Activated effector memory CD4-positive, alpha-beta T cell treated with anti-CD3 and anti-CD28 coated beads, Interleukin-2, amount 50 U/mL, for 16 hours (primary cell): ENCODE measurements at places on chromosomes 5 and 9.

DNA sequence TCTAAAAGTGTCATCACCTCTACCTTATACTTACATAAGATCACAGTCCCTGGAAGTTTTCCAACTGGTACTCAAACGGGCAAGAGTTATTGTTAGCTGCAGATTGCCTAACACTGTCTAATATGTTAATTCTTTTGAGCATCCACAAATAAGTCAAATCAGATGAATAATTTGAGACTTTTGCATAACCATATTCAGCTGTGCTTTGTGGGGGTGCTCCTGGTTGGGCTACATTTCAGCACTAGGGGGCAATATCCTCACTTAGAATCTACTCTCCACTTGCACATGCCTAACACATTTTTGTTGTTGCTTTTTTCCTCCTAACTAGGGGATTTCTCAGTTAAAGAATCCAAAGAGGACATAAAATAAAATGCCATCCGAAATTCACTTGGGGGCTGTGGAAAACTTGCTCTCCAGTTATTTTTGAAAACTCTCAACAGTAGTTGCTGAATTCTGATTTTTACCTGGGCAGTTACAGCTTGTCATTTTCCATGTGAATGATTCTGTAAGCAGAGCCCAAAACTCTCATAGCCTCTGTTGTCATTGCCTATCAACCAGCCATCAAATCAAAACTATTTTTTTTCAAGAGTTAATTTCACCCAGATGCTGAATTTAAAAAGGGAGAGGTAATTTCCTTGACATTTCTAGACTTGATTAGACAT lies 71.5 kb downstream of the TRIM36 start:
- no peak for DNase-seq

DNA sequence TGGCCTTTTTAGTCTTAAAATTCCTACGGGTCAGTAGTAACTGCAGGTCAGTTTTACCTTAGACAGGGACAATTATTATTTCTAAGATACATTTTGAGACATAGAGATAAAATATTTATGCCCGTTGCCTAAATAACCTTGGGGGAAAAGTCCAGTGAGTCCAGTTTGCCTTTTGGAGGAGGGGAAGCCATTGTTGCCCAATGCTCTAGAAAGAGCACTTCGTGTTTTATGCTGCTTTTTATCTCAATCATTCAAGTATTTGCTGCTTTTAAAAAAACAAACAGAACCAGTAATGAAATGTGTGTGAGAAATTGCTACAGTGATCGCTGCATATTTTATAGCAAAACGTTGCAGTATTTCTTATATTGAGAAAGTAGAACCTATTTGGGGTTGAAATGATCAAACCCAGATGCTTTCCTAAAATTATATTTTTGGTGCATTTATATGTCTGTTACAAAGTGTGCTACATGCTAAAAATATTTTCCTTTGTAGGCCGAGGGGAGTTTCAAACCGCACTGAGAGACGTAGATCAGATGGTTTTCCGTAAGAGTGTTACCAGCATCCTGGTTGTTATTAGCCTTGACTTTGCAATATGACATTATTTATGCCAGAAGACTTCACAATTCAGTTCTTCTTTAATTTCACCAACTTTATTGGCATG lies 266.8 kb downstream of the AOPEP start:
- DNase-seq = no peak

- no peak for DNase-seq
Measured at GRCh38 chr9:26131886-26132285, 453.6 kb upstream of the TUSC1 start.

- no peak for DNase-seq
Measured at GRCh38 chr9:134433909-134434882, 107.9 kb downstream of the RXRA start.

- no peak for DNase-seq
Measured at GRCh38 chr9:88623698-88624097, 88.7 kb downstream of the NXNL2 start.

DNA sequence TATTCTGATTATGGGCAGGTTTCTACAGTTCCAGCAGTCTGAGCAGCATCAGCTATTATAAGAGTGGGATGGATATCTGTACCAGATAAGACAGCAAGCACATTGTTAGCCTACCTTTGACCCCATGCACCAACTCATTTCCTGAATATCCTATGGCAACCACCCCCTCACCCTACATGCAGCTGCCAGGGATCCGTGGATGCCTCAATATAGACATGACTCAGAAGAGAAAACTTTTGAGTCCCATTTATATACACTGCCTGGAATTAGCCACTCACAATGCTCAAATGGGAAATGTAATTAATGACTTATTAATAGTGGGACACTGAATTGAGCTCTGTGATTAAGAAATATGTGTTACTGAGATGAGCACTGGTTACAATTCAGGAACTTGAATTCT lies 124.4 kb downstream of the SSBP2 start:
- DNase-seq = no peak

GRCh38 chr5:43638107-43638506 lies 35.1 kb downstream of the NNT start:
- DNase-seq = no peak

- no peak for DNase-seq
Measured at GRCh38 chr9:6098431-6098830, 83.0 kb upstream of the RANBP6 start.

- no peak for DNase-seq
Measured at GRCh38 chr9:119289740-119290433, 79.3 kb downstream of the BRINP1 start.

GRCh38 chr5:2371419-2371710 lies 380.1 kb downstream of the IRX2 start:
- no peak for DNase-seq

- no peak for DNase-seq
Measured at GRCh38 chr9:92756792-92757191, 7.8 kb downstream of the BICD2 start.

GRCh38 chr5:152730176-152730575 lies 325.1 kb upstream of the NMUR2 start:
- no peak for DNase-seq

GRCh38 chr9:5688109-5688508 lies 59.2 kb downstream of the RIC1 start:
- DNase-seq = no peak

DNA sequence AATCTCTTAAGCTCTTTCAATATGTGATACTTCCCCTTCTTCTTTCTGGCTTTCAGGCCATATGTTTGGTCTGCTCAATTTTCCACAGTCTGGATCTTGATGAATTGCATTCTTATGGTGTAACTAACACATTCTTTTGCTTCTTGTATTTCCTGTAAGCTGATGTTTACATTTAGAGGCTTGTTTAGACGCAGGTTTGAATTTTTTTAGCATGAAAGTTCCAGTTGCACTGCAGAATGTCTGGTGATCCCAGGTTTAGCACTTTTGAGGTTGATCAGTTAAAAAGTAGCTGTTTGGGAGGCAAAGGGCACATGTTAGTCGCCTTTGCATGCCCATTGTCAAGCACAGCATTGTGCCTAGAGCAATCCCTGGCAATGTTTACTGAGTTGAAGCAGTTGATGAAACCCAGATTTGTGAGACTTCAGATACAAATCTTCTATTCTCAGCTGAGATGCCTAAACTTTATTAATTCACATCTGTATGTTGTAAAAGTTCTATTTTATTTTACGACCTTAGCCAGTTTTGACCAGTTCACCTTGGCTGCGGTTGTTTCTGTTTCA lies 59.6 kb upstream of the SPATA31C2 start:
- no peak for DNase-seq

- DNase-seq = no peak
Measured at GRCh38 chr9:78370991-78371390, 74.1 kb downstream of the PSAT1 start.

- DNase-seq = no peak
Measured at GRCh38 chr9:113454914-113455761, 8.4 kb upstream of the RGS3 start.

DNA sequence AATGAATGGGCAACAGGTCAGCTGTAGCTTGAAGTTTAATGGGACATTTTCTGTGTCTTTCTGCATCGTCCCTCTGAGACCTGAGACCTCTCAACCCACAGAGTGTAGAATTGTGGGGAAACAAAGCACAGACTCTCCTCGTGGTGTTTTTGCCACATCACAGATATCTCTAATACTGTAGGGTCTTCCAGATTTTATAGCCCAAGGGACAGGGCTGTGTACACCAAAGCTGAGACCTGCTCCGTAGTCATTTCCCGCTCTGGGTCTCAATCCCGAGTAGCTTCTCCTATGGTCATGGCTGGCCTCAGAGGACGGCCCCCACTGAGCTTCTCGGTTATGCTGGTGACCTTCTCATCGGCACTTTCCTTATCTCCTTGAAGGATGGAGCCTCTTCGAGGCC lies 14.9 kb upstream of the CLK4 start:
- no peak for DNase-seq

- DNase-seq = no peak
Measured at GRCh38 chr9:82382887-82383616, 394.5 kb downstream of the SPATA31D1 start.

GRCh38 chr9:96501633-96502538 lies 51.9 kb downstream of the HABP4 start:
- no peak for DNase-seq

- no peak for DNase-seq
Measured at GRCh38 chr5:149759986-149760853, 30.1 kb downstream of the PPARGC1B start.

- DNase-seq = no peak
Measured at GRCh38 chr5:88979244-88979643, 96.3 kb upstream of the MEF2C start.

- no peak for DNase-seq
Measured at GRCh38 chr5:173327084-173327947, 898 bp downstream of the STC2 start.

GRCh38 chr5:164748861-164749260 lies 1243.4 kb downstream of the MAT2B start:
- no peak for DNase-seq

DNA sequence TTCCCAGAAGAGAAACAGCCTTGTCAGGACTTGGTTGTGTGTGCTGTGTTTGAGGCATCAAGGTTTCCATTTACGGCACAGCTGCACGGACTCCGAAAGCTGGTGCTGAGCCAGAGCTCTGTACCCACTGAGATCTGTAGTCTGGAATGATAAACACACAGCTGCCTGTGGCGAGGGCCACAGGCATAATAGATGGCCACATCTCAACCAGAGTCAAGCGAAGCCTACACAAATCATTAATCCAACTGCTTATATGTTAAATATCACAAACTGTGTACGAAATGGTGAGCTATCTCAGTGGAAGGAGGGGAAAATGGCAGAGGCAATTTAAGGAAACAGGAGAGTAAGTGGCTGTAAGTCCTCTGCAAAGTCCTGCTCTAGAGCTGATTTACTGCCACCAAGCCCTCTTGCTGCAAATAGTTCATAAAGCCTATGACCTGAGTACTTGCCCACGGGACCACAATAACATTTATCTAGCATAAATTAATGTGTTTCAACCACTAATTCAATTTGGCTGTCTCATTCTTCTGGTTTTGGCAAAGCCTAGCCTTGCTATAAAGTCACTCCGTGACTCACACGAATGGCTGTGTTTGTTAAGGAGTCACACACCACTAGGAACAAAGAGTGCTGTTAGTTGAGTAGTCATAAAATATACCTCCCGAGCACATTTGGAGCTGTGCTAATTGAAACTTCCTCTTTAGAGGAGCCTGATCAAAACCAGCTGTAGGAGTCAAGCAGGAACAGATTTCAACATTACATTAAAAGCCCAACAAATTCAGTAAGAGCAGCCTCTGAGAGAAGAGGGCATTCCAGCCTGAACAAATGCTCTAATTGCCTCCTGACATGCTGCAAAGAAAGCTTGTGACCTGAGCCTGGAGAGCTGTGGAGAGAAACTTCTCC lies 738.6 kb upstream of the ZNF608 start:
- DNase-seq = no peak

GRCh38 chr5:120886351-120886860 lies 422.3 kb downstream of the PRR16 start:
- DNase-seq = no peak

- DNase-seq = no peak
Measured at GRCh38 chr9:127537014-127537413, 75.1 kb upstream of the STXBP1 start.

DNA sequence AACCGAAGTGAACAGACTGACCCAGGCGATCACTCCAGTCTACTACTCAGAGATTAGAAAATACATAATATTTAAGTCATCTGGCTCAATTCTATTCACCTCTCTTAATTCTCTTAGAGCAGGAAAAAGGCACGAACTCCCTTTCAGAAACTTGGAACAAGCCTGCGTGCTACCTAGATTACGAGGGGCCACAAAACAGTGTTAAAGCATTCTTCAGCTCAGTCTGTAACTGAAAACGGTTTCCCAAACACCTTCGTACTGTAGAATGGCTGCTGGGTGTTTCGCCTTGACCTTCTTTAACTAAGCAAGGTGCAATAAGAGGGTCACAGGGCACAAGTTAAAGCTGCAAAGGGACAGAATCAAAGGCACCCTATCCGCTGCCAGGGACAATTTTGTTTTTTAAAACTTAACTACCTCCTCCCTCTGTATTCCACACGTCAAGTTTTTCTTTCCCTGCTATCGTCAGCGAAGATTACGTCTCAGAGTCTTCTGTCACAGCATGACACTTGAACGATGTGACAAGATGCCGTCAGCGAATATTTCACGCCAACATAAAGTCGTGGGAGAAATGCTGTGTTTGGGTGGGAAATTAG lies 687 bp downstream of the LYSMD3 start:
- DNase-seq = no peak

- no peak for DNase-seq
Measured at GRCh38 chr9:121893786-121894185, 199.3 kb downstream of the TTLL11 start.
